Uterus (tissue), 4 donors: ENCODE measurements at places on chromosomes 5 and 9. TPM values are rescaled to one million over a fixed set of nuclear protein-coding genes. Genes with fewer than 3 reads are reported as not detected.

- H3K4me1 ChIP-seq: no peaks in the 10 kb centered on the region
- H3K27ac ChIP-seq: no peak overlapping the region
- H3K36me3 ChIP-seq: no peaks in the 10 kb centered on the region
- H3K27me3 ChIP-seq: no peaks in the 10 kb centered on the region
- no peak overlapping the region for H3K4me3 ChIP-seq
- DNase-seq: no peak
Observed at GRCh38 chr9:122342323-122343050, 28.3 kb upstream of the PTGS1 start.

- DNase-seq: no peak
- no peaks in the 10 kb centered on the region for H3K36me3 ChIP-seq
- no peak overlapping the region for H3K4me3 ChIP-seq
- no peaks in the 10 kb centered on the region for H3K27me3 ChIP-seq
- no peaks in the 10 kb centered on the region for H3K4me1 ChIP-seq
Observed at GRCh38 chr5:83209963-83210362, 132.6 kb downstream of the XRCC4 start.

The DOCK8 gene
- total RNA-seq: 14.1 TPM

The EDIL3 gene
- 29.7 TPM for total RNA-seq

- no peaks in the 10 kb centered on the region for H3K36me3 ChIP-seq
- no peak overlapping the region for H3K27ac ChIP-seq
Observed at GRCh38 chr5:122723606-122724352, 51.1 kb upstream of the SNX2 start.

The BARHL1 gene
- total RNA-seq: not detected

DNA sequence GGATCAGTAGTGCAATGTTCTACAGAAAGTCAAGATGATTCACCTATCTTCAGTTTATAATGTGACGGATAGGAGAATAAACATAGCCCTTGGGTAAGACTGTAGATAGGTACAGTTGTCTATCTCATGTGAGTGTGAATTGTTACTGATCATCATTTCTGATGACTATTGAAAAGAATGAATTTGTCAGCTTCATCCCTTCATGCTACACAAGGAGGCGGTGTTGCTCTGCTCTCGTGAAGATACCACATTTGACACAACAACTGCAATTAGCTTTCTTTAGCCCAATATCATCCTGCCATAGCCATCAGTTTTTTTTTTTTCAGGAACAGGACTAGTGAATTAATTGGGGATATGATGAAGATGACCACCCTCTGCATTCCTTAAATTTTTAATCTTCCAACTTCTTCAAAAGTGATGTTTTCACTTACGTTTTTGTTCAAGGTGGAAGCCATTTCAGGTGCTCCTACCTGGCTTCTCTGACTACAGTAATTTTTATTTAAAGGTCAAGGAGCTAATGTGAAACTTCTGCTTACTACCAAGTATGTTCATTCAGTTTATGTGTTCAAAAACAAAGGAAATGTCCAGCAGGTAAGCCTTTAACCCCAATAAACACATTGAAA is 152.9 kb upstream of the MOCS2 start:
- no peaks in the 10 kb centered on the region for H3K4me1 ChIP-seq
- no peak overlapping the region for H3K27ac ChIP-seq
- H3K36me3 ChIP-seq: no peaks in the 10 kb centered on the region
- H3K27me3 ChIP-seq: no peaks in the 10 kb centered on the region
- no peak for DNase-seq

The PRRX2 gene
- total RNA-seq: not detected

- peaks cover 7% of the 10 kb centered on the region for H3K4me1 ChIP-seq
- H3K27ac ChIP-seq: no peak overlapping the region
- DNase-seq: no peak
- no peak overlapping the region for H3K4me3 ChIP-seq
- H3K27me3 ChIP-seq: no peaks in the 10 kb centered on the region
- no peaks in the 10 kb centered on the region for H3K36me3 ChIP-seq
Observed at GRCh38 chr5:172830876-172831662, 3.0 kb upstream of the ERGIC1 start.

The HAPLN1 gene
- total RNA-seq: not detected

DNA sequence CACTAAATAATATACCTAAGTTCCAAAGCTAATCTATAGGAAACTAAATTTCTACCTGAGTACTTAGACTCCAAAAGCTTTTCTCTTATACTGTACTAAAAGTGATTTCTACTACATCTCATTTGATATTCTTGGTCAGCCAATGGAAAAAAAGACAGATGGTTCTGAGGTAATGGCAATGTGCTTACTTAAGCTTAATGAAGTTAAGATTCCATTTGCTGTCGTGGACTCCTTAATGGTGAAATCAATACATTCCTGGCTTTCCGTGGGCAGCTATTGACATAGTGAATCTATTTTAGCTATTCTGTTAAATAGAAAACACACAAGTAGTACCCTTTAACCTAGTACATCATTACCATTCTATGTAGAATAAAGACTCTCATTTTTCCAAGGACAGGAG is 1825.6 kb upstream of the CDH9 start:
- DNase-seq: no peak
- H3K4me1 ChIP-seq: no peaks in the 10 kb centered on the region
- H3K36me3 ChIP-seq: no peaks in the 10 kb centered on the region
- no peaks in the 10 kb centered on the region for H3K27me3 ChIP-seq

GRCh38 chr9:106468431-106468830 is 394.5 kb upstream of the ZNF462 start:
- no peak overlapping the region for H3K4me3 ChIP-seq
- no peak overlapping the region for H3K27ac ChIP-seq
- H3K27me3 ChIP-seq: no peaks in the 10 kb centered on the region
- H3K36me3 ChIP-seq: no peaks in the 10 kb centered on the region
- no peak for DNase-seq
- H3K4me1 ChIP-seq: no peaks in the 10 kb centered on the region
